ENCODE measurements at places on chromosomes 7 and 10. TPM values are rescaled to one million over a fixed set of nuclear protein-coding genes. Genes with fewer than 3 reads are reported as not detected.

DNA sequence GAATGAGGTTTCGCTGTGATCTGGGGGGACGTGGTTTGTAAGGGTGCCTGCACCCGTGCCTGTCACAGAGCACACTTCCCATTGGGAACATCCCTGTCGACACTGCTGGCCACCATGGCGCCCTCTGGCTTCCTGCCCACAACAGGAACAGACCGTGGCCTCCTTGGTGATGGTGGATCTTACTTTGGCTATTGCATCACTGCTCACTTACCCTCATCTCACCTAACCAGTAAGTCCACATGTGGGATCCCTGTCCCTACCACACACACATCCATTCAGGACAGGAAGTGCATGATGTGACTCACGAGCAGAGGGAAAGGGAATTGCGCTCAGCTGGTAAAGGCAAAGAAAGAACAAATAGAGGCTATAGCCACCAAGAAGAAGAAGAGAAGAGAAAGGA lies 26.2 kb upstream of the SEC61G start:
- no peak for DNase-seq

- DNase-seq: no peak
These were observed 154.6 kb downstream of the TMEM178B start for GRCh38 chr7:141228482-141228881.

DNA sequence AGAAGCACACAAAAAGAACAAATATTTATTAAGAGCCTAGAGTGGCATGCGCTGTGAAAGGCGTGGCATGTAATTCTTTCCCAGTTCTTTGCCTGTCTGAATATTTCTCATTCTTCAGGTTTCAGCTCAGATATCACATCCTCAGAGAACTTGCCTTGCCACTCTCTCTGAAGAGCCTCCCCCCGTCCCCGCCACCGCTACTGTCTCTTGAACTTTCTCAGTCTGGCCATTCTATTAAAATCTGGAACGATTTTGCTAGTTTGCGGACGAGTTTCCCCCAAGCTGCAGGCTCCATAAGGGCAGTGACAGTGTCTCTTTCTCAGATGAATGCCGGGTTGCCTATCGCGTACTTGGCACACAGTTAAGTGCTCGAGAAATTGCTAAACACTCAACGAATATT lies 787 bp upstream of the PLEKHA1 start:
- no peak for DNase-seq

- no peak for DNase-seq
These were observed 72.9 kb downstream of the ARHGAP21 start for GRCh38 chr10:24650669-24651391.

DNA sequence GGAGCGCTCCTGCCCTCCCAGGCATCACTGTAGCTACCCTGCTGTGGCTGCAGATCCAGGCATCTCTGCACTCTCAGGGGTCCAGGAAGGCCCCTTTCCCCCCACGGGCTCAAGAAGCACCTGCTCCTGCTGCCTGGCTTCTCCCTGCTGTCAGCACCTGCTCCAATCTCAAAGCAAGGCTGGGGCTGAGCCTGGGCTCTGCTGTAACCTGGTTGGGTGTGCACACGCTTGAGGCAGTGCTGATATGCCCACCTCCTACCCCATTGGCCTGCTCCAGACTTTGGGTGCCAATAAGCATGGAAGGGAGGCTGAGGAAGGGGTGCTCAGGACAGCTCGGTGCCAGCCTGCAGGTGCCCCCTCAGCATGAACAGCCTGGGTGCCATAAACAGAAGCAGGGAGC lies 185.0 kb downstream of the ZNF438 start:
- DNase-seq: no peak

DNA sequence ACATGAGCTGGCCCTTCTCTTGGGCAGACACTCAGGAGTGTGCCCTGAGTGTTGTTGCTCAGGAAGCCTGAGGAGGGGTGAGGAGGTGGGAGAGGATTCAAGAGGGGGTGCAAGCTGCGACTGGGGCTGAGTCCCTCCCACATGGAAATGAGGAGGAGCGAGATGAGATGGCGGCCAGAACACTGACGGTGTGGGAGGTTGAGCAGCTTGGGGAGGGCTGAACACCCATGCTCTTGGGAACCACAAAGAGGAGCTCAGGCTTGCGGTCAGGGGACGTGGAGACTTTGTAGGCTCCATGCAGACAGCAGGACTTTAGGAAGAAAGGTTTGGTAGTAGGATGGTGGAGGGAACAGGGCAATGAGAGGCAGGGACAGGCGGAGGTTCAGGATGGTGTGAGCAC lies 163.2 kb upstream of the SHH start:
- DNase-seq: no peak

GRCh38 chr10:7587168-7587864 lies 79.5 kb downstream of the ITIH5 start:
- no peak for DNase-seq

DNA sequence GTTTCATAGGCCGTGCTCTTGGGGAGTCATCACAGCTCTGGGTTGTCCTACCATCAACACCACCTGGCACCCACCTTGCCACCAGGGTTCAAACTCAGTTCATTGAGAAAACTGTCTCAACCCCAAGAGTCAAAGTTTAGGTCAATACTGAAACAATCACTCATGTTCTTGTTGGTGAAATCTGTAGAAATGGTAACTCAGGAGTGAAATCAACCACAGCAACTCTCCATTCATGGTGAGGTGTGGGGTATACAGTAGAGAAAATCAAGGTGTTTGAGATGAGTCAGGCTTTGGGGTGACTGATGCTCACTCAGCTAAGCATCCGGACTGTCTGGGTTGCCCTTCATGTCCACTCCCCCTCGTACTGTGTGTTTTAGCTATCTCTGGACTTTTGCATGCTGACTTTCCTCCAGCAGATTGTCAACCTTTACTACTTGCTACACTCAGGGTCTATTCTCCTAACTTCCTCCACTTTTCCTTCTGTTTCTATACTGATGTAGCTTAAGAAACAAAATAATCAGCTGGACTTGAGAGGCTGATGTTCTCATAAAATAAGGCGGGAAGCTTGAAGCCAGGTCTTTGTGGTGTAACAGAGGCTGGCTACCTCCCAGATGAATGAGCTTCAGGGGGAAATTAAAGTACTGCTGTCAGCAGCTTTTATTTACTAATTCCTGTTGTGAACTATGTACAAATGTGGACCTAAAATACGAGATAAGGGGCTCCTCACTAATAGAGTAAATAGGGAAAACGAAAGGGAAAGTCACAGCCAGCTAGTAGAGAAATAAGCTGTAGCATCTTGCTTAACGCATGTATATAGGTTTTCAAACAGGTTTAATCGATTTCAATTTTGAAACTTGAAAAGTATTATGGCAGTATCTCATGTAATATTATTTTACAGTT lies 173.6 kb upstream of the AKR1E2 start:
- no peak for DNase-seq

DNA sequence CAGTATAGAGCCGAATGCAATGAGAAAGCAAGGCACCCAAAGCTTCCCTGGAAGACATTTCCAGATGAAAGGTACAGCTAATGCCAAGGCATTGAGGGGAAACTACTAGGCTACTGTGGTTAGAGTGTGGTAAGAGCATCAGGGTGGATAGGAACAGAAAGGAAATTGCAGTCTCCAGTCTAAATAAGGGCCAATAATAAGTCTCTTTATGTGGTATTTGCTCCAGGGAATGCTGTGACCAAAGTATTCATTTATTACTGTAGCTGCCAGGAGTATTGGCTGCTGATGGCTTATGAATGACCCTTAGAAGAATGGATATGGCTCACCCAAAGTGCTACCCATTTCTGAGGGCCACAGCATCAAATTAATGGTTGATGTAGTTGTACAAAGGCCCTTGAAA lies 30.1 kb upstream of the POT1 start:
- DNase-seq: no peak

DNA sequence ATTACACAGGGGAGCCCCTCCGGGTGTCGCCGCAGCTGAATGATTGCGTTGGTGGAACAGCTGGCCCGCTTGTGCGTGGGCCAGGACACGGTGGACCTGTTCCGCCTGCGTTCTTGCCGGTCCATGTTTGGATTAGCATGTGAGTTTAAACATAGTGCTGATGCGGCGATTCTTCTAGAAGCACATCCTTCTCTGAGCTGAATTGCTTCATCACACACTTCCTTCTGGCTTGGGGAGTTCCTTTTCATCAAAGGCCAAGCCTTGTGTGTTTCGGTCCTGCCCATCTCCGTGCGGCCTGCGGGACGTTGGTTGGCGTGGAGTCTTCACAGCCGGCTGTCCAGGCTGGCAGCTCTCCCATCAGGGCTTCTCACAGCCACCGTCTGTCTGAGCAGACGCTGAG lies 45.5 kb upstream of the SLC29A4 start:
- no peak for DNase-seq

DNA sequence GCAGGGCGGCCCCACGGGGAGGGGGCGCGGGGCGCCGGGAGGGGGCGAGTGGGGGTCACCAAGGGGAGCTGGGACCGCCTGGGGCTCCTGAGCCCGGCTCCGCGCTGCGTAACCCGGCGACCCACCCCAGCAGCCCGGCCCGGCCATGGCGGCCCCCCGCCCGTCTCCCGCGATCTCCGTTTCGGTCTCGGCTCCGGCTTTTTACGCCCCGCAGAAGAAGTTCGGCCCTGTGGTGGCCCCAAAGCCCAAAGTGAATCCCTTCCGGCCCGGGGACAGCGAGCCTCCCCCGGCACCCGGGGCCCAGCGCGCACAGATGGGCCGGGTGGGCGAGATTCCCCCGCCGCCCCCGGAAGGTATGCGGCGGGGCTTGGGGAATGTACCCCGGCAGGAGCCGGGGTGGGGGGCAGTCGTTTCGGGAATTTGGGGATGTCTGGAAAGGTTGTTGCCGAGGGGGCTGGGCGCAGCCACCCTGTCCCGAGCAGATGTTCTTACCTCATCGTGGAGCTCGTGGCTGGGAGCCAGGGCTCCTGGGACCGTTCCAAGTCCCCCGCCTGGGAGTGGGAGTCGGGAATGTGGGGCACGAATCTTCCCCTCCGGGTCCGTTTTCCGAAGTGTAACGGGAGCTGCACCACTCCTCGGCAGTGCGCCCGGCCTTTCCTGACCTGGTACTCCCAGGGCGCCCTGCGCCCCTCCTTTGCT lies 431 bp downstream of the ZYX start:
- no peak for DNase-seq

- DNase-seq: no peak
These were observed 108.7 kb downstream of the SEMA3D start for GRCh38 chr7:85078181-85078580.

DNA sequence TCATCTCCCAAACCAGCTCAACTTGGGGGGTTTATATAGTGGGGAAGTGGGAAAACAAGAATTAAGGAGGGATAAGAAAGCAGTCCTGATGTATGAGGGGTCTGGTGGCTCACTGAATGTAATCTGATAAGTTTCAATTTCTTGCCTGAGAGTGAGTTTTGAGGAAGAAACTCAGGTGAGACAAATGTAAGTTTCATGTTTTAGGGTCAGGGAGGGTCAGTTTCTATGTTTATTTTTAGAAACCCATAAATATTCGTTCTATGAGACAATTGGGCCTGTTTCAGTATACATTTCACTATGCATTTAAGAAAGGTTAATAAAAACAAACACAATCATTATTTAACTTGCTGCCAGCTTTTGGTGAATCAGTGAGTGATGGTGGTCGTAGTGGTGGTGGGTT lies 128.0 kb upstream of the MBL2 start:
- DNase-seq: no peak

DNA sequence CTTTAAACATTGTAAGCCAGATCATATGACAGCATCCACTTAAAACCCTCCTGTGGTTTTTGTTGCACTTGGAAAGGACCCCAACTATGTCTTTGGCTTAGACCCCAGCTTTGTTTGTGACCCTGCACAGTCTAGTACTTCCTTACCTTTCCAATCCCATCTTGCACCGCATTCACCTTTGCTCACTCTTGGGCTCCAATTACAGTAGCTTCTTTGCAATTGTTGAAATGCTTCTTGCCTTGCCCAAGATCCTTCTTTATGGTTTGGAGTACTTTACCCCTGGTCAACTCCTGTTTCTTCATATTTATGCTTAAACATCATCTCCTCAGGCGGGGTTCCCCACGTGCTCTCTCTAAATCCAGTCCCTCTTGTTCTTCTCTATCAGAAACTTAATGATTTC lies 162.6 kb downstream of the PTEN start:
- no peak for DNase-seq

GRCh38 chr7:70608229-70608628 lies 523.7 kb upstream of the GALNT17 start:
- no peak for DNase-seq

DNA sequence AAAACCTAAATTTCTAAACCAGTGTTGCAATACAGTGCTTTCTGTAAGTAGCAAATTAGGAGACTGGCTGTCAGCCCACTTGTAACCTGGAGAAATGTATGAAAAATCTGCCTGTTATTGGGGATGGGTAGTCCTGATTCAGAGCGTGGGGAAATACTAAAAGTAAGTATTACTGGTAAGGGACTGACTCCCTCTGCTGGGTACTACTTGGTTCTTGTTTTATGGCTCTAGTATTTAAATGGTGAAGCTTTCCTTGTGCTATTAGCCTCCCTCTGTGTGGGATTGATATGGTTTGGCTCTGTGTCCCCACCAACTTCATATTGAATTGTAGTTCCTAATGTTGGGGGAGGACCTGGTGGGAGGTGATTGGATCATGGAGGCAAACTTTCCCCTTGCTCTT lies 886.1 kb downstream of the SORCS1 start:
- no peak for DNase-seq

DNA sequence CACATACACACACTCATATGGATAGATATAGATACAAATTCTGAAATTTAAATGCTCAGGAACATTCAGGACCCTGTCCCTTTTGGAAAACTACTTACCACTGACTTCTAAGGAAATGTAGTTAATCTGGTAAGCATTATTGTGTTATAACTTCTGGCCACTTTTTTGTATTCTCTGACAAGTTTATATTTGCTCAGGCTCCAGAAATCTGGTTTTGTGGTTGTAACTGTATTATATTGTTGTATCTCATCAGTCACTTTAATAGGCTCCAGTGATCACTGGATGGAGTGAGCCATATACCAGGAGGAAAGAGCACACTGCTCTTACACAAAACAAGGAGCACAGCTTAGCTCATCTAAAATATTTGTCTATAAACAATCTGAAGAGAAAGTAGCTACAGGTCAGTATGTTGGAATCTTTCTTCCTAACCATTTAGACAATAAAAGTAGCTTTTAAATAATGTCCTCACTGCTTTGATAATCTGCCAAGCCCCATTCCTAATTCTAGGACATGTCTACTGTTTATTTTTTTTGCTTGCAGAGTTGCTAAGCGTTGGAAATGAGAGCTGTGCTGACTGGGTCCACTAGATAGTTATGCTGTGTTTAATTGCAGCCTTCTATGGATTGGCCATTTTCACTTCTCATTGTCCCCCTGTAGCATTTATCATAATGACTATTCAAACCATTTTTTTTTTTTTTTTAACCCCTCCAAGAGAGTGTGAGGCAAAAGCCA lies 43.8 kb downstream of the SMNDC1 start:
- no peak for DNase-seq

DNA sequence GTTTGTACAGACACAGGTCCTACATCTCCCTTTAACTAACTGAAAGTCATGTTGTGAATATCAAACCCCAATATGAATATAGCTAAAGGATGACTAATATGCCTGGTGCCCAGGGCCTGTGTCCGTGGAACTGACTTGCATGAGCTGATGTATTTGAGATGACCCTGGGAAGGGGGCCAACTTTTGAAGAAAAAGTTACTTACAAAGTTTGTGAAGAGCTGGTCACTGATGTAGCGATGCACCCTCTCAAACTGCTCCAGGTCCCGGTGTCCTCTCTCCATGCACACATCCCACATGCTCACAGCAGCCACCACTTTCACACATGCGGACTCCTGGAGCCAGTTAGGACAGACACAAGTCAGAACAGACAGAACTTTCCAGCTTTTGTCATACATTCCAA lies 106.2 kb downstream of the ABCC2 start:
- DNase-seq: no peak

The CCL26 gene
- total RNA-seq: 0.89 TPM

The PTF1A gene
- total RNA-seq: not detected

The MEIG1 gene
- not detected for total RNA-seq

The ADAMTS14 gene
- 0.39 TPM for total RNA-seq

The GPR141 gene
- not detected for total RNA-seq

The RHOBTB1 gene
- 0.30 TPM for total RNA-seq
